Muscle of leg (tissue), 16 donors: ENCODE measurements at places on chromosomes 12 and 14.
A peak's percentile ranks its signal among the peaks of the same experiment; 100 is the strongest.

DNA sequence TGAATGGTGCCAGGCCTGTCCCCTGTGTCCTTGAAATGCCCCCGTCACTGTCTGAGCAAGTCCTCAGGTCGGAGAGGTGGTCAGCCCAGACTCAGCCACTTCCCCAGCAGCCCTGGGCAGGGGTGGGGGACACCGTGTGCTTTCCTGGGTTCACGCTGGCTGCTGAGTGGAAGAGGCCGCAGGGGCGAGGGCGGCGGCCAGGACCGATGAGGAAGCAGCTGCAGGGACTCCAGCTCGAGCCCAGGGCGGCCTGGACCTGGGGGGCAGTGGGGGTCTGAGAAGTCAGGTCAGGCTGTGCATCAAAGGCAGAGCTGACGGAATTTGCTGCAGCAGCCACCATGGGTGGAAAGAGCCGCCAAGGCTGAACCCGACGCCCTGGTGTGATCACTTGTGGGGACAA lies 28.4 kb downstream of the NOC4L start:
- no peaks in the 10 kb centered on the region for H3K4me1 ChIP-seq
- H3K36me3 ChIP-seq: no peaks in the 10 kb centered on the region
- H3K27me3 ChIP-seq: peaks cover 72% of the 10 kb centered on the region
- no peak overlapping the region for H3K27ac ChIP-seq
- no peak overlapping the region for H3K4me3 ChIP-seq

DNA sequence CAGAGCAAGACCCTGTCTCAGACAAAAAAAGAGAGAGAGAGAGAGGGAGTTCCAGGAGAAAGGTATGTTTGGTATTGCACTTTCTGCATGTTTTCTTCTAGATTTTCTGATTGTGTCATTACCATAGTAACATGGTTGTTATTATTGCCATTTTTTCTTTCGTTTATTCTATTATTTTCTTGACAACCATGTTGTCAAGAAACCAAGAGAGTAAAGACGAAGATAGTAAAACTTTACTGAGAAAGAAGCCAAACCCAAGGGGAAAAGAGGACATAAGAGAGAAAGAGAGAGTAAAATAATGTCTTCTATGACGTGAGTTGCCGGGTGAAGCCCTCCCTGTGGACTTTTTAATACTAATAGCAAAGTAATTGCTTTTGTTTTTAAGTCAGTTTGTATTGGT lies 1186.0 kb upstream of the SEL1L start:
- peak; percentile 83 for DNase-seq
- no peaks in the 10 kb centered on the region for H3K27me3 ChIP-seq
- H3K36me3 ChIP-seq: no peaks in the 10 kb centered on the region
- H3K4me3 ChIP-seq: no peak overlapping the region

- no peak overlapping the region for H3K27ac ChIP-seq
- no peak overlapping the region for H3K4me3 ChIP-seq
These were observed 114.1 kb upstream of the EVL start for GRCh38 chr14:99951085-99951484.

- no peak overlapping the region for H3K27ac ChIP-seq
- no peaks in the 10 kb centered on the region for H3K36me3 ChIP-seq
- no peak for DNase-seq
These were observed 24.8 kb downstream of the BCL11B start for GRCh38 chr14:99247101-99247729.

DNA sequence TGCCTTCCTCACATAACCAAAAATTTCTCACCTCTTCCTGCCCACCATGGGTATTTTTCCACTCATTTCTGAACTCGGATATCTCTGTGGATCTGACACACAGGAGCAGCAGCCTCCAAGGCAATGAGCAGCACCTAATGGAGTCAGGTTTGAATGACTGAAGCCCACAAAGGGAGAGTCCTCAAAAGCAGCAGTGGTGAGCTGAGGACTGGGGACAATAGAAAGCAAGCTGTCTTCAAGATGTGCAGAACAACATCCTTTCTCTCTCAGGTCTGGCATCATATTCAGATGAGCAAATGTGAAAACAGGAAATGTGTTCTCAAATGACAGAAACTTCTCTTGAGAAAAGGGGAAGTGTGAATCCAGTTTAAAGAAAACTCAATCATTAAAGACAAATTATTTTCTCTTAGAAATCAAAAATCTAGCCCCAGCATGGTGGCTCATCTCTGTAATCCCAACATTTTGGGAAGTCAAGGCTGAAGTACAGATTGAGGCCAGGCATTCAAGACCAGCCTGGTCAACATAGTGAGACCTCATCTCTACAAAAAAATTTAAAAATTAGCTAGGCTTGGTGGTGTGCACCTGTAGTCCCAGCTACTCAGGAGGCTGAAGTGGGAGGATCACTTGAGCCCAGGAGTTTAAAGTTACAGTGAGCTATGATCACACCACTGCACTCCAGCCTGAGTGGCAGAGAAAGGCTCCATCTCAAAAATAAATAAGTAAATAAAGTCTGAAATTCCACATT lies 54.2 kb downstream of the C12orf42 start:
- H3K27me3 ChIP-seq: no peaks in the 10 kb centered on the region
- H3K27ac ChIP-seq: no peak overlapping the region
- peak; percentile 16 for DNase-seq
- no peaks in the 10 kb centered on the region for H3K36me3 ChIP-seq
- H3K4me3 ChIP-seq: no peak overlapping the region

GRCh38 chr12:117100251-117100650 lies 1.0 kb upstream of the TESC start:
- peaks cover 75% of the 10 kb centered on the region for H3K27me3 ChIP-seq
- DNase-seq: no peak
- peaks cover 13% of the 10 kb centered on the region for H3K4me1 ChIP-seq
- no peak overlapping the region for H3K4me3 ChIP-seq
- no peak overlapping the region for H3K27ac ChIP-seq

- DNase-seq: no peak
- H3K27ac ChIP-seq: no peak overlapping the region
- H3K36me3 ChIP-seq: no peaks in the 10 kb centered on the region
- H3K27me3 ChIP-seq: peaks cover 8% of the 10 kb centered on the region
- H3K4me1 ChIP-seq: no peaks in the 10 kb centered on the region
- H3K4me3 ChIP-seq: no peak overlapping the region
These were observed 391.4 kb downstream of the FUT8 start for GRCh38 chr14:65803885-65804284.

GRCh38 chr12:76674669-76675315 lies 89.1 kb upstream of the ZDHHC17 start:
- no peak for DNase-seq
- no peak overlapping the region for H3K27ac ChIP-seq
- no peaks in the 10 kb centered on the region for H3K36me3 ChIP-seq
- no peaks in the 10 kb centered on the region for H3K27me3 ChIP-seq
- H3K4me1 ChIP-seq: no peaks in the 10 kb centered on the region

GRCh38 chr14:80764921-80765507 lies 176.5 kb downstream of the CEP128 start:
- no peak for DNase-seq
- no peaks in the 10 kb centered on the region for H3K36me3 ChIP-seq
- no peak overlapping the region for H3K4me3 ChIP-seq
- no peaks in the 10 kb centered on the region for H3K4me1 ChIP-seq
- no peaks in the 10 kb centered on the region for H3K27me3 ChIP-seq

DNA sequence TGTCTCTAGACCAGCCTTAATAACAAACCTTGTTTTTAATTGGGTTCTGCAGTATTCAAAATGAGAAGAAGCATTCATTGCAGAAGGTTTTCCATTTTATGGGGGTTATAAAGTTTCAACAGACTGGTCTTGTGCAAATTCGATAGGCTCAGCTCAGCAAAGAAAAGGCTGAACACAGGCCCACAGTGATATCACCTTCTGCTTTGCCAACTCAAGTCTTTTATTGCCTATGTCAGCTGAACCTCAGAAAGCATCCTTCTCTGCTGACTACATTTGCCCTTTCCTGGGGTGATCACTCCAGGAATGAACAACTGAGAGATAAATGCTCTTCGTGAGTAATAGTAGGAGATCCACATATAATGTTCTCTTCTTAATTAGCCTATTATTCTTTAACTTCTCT lies 134.5 kb upstream of the CCDC175 start:
- H3K27me3 ChIP-seq: no peaks in the 10 kb centered on the region
- DNase-seq: no peak
- no peaks in the 10 kb centered on the region for H3K4me1 ChIP-seq
- no peak overlapping the region for H3K4me3 ChIP-seq
- no peak overlapping the region for H3K27ac ChIP-seq
- H3K36me3 ChIP-seq: no peaks in the 10 kb centered on the region

- peak overlapping the region; percentile 79 for H3K27ac ChIP-seq
- DNase-seq: no peak
- no peak overlapping the region for H3K4me3 ChIP-seq
- H3K27me3 ChIP-seq: no peaks in the 10 kb centered on the region
- peaks cover 50% of the 10 kb centered on the region for H3K4me1 ChIP-seq
These were observed 9.7 kb upstream of the CCDC197 start for GRCh38 chr14:93987376-93987775.

DNA sequence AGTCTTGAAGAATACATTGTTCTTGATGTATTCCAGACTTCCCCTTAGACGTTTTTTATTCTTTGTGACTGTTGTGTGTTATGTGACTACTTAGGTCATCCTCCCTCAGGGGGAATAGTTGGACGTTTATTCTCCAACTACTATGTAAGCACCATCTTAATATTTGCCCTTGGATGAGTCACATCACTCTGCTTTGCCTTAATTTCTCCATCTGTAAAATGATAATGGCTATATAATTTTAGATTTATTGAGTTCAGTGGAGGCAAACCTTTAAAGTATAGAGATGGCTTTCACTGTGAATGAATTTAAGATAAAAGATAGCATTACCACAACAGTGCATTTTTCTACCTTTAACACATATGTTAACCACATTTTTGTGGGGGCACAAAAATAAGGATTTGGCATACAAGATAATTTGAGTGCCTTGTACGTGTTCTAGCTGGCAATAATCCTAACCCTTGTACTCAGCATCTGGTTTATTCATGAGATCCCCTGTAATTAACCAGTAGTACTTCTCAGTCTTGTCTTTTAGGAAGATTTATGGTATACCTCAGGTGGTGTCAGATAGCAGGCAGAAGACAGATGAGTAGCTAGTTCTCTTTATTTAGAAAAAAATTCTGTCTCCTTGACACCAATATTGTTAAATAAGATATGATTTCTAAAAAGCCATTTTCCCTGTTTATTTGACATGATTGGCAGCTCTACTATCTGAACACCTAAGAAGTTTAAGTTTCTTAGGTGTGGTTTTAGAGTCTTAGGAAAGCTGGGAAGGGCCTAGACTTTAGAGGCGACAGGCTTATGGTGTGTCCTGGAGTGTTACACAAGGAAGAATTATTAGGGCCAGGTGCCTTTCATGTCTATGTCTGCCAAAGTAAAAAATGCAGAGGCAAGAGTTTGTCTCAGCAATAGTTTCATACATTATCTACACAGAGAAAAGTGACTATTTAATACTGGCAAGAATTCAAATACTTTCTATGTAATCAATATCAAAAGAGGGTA lies 152.3 kb downstream of the RAD51B start:
- no peaks in the 10 kb centered on the region for H3K36me3 ChIP-seq
- DNase-seq: peak; percentile 67
- no peaks in the 10 kb centered on the region for H3K4me1 ChIP-seq

DNA sequence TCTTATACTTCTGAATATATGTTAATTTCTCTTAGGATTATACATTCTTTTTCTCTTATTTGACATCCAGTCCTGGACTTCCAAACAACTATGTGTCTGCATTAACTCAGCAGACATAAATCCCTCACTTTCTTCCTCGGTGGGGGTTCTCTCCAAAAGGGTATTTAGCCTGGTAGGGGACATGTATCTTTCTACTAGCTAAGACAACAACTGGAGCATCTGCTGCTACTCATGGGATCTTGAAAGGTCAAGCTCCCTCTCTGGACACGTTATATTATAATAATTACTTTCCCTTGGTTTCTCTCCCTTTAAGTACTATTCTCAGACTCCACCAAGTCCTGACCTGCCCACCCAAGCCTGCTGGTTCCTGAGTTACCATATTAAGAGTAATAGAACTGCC lies 983.7 kb upstream of the FLRT2 start:
- DNase-seq: no peak
- H3K4me1 ChIP-seq: no peaks in the 10 kb centered on the region
- H3K27ac ChIP-seq: no peak overlapping the region
- no peak overlapping the region for H3K4me3 ChIP-seq

DNA sequence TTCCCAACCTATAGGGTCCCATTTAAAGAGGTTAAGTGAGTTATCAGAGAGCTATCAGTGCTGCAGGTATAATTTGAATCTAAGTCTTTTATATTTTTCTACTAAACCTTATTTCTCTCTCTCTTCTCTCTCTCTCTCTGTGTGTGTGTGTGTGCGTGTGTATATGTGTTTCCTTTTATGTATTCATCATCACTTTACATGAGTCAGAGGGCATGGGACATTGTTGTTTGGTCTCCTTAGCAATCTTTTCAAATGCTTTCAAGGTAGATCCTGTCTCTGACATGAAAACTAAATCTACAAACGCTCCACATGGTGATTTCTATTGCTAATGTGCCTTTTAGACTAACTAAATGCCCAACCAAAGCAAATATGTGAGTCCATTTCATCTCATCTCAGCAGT lies 459.7 kb downstream of the BTG1 start:
- no peak overlapping the region for H3K27ac ChIP-seq
- DNase-seq: no peak
- H3K4me3 ChIP-seq: no peak overlapping the region
- H3K27me3 ChIP-seq: no peaks in the 10 kb centered on the region
- H3K36me3 ChIP-seq: no peaks in the 10 kb centered on the region

DNA sequence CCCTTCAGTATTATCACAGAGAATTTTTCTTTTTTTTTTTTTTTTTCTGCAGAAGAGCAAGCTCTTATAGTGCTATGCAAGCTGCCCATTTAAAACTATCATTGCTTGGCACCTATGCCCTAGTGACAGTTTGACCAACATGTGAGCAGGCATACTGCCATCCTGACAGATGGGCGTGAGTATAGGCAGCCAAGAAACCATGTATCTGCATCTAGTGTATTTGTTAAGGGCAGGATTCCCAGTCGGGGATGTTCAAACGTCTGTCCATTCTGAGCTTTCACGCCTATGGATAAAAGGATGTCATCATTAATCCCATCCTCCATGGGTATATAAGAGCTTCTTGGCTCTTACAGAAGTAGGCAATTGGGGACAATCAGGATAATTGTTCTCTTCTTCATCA lies 8.8 kb downstream of the VRK1 start:
- DNase-seq: peak; percentile 77
- H3K4me1 ChIP-seq: no peaks in the 10 kb centered on the region
- H3K27ac ChIP-seq: no peak overlapping the region
- H3K4me3 ChIP-seq: no peak overlapping the region

DNA sequence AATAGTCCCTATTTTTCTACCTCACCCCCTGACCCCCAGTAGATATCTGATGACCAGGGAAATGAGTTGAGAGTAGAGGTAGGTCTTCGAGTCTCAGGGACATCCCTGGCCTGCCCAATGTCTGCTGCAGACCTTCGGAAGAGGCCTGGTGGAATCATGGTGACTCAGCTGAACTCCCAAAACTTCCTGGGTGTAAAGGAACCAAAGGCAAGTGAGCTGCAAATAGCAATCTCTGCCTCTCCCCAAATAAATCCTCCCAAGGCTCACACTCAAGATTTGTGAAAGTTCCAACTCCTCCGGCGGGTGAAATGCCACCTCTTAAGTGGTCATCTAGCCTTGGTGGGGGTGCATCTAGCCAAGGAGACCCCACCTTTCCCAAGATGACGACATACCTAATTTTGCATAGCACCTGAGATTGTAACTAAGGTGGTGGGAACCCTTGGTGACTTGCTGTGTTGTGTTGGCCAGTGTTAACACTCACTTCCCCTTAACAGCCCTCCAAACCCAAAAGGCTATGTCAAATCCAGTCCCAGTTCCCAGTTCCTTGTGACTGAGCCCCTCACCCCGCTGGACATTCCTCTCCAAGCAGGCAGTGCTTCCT lies 6.3 kb downstream of the ZFP36L1 start:
- H3K4me3 ChIP-seq: no peak overlapping the region
- H3K36me3 ChIP-seq: peaks cover 51% of the 10 kb centered on the region
- peak overlapping the region; percentile 100 for H3K27ac ChIP-seq
- DNase-seq: peak; percentile 79
- no peaks in the 10 kb centered on the region for H3K27me3 ChIP-seq
- H3K4me1 ChIP-seq: peaks cover 36% of the 10 kb centered on the region
